ENCODE measurements at places on chromosomes 5 and 9.

- no peak for DNase-seq
Observed at GRCh38 chr9:90053027-90053426, 448.2 kb downstream of the GADD45G start.

DNA sequence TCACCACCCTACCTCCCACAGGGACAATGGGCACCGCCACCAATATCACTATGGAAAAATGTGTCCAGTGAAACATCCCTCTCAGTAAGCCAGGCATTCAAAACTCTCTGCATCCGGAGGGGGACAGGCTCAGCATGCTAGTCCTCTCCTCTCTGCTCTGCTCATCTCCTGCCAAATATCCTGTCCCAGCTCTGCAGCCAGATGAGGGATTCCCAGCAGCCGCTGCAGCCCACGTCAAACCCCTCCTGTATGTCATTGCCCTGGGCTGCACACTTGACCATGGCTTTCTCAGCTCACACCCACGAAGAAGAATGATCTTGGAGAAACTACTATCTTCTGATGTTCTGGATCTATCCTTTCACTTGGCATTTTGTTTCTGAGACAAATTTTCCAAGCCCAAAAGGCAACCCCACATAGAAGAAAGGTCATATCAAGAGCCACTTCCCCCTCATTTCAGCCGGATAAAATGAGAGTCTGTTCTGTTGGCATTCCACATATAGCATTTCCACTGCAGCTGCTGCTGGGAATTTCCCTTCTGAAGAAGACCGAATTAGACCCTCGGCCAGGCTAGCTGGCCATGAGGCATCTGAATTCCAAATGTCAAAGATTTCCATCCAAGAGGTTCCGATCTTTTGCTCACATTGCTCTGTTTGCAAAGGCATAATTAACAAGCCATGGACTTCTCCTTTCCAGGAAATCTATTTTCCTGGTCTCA is 338.0 kb downstream of the ACTL7B start:
- no peak for DNase-seq

GRCh38 chr9:124215368-124215910 is 42.3 kb upstream of the NEK6 start:
- no peak for DNase-seq

- no peak for DNase-seq
Observed at GRCh38 chr9:100049551-100049950, 49.2 kb downstream of the ERP44 start.

- DNase-seq: no peak
Observed at GRCh38 chr9:134381272-134381661, 55.0 kb downstream of the RXRA start.

Measured in caudate nucleus (tissue), 63 donors.